ENCODE measurements at places on chromosomes 1 and 21.

- peaks cover 38% of the 10 kb centered on the region for H3K4me1 ChIP-seq
- no peaks in the 10 kb centered on the region for H3K27me3 ChIP-seq
- no peak overlapping the region for H3K4me3 ChIP-seq
- no peak overlapping the region for H3K27ac ChIP-seq
Measured at GRCh38 chr1:7301664-7301981, 469.5 kb upstream of the VAMP3 start.

GRCh38 chr1:6612641-6613360, 730 bp upstream of the PHF13 start:
- peak; percentile 84 for DNase-seq
- no peaks in the 10 kb centered on the region for H3K4me1 ChIP-seq
- H3K27me3 ChIP-seq: no peaks in the 10 kb centered on the region
- H3K27ac ChIP-seq: peak overlapping the region; percentile 99
- no peaks in the 10 kb centered on the region for H3K36me3 ChIP-seq
- peak overlapping the region; percentile 100 for H3K4me3 ChIP-seq

DNA sequence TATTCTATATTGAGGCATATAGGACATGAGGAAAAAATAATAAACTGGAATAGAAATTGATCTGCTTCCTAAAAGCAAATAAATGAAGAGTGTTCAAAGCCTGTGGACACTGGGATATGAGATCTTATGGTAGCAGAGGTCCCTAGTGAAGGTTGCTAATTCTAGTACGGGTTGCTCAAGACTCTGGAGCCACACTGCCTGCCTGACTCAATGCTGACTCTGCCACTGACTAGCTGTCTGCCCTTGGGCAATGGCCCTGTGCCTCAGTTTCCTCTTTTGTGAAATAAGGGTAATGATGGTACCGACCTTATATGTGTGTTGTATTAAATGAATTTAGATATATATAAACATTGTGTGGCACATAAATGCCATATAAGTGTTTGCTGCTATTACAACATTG, 59.0 kb upstream of the C1orf53 start:
- no peaks in the 10 kb centered on the region for H3K36me3 ChIP-seq
- H3K4me3 ChIP-seq: no peak overlapping the region
- no peaks in the 10 kb centered on the region for H3K27me3 ChIP-seq
- H3K4me1 ChIP-seq: no peaks in the 10 kb centered on the region

- peak; percentile 26 for DNase-seq
- no peak overlapping the region for H3K4me3 ChIP-seq
- no peak overlapping the region for H3K27ac ChIP-seq
- no peaks in the 10 kb centered on the region for H3K27me3 ChIP-seq
- H3K36me3 ChIP-seq: no peaks in the 10 kb centered on the region
Measured at GRCh38 chr21:31473685-31474345, 129.8 kb upstream of the TIAM1 start.

- no peaks in the 10 kb centered on the region for H3K4me1 ChIP-seq
- no peak overlapping the region for H3K27ac ChIP-seq
- H3K4me3 ChIP-seq: no peak overlapping the region
- no peaks in the 10 kb centered on the region for H3K36me3 ChIP-seq
- no peak for DNase-seq
- no peaks in the 10 kb centered on the region for H3K27me3 ChIP-seq
Measured at GRCh38 chr1:235943581-235944114, 76.9 kb upstream of the LYST start.

DNA sequence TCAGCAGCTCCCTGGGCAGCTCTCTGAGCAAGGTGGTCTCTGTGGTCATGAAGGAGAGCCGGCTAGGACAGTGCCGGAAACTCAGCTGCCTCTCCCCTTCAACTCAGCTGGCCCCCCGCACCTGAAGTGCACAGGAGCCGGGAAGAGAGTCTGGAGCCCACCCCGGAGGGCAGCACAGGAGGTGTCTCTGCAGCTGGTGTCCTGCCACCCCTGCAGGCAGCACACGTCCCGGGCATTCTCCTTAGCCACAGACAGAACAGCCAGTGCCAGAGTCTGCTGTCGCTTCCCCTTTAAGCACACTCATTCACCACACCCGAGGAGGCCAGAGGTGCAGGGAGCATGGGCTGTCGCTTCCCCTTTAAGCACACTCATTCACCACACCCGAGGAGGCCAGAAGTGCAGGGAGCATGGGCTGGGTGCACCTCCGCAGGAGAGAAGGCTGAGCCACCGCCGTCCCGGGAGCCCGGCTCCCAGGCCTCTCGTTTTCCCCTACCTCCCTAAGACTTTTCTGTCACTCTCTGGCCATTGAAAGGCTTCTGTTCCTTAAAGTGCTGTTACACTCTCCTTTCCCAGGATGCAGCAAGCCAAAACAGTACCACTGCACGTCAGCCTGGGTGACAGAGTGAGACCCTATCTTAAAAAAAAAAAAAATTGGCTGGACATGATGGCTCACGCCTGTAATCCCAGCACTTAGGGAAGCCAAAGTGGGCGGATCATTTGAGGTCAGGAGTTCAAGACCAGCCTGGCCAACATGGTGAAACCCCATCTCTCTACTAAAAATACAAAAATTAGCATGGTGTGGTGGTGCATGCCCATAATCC, 16.9 kb upstream of the SAMD11 start:
- peak; percentile 71 for DNase-seq
- no peak overlapping the region for H3K4me3 ChIP-seq
- peaks cover 14% of the 10 kb centered on the region for H3K27me3 ChIP-seq
- peaks cover 32% of the 10 kb centered on the region for H3K4me1 ChIP-seq

DNA sequence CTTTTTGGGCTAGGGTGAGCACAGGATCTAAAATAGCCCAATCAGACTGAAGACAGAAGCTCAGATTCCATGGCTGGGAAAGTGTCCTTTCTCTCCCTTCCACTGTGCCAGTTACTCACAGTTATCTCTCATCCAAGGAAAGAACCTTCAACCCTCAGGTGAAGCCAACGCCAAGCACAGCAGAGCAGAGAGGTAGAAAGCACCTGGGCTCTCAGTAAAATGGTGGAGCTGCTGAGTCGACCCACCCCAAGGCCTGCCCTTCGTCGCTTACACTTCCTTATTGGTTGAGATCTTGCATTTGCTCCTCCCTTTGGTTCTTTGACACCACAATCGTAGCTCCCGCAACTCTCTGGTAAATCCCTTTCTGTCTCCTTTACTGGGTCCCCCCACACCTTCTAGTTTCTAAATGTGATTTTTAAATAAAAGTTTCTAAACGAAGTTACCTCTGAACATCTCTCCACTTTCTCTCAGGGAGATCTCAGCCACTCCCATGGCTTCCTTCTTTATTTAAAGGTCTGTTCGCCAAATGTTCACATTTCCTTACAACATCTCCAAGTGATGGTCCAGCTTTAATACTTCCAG, 27.5 kb upstream of the SLC30A1 start:
- no peak overlapping the region for H3K27ac ChIP-seq
- no peak overlapping the region for H3K4me3 ChIP-seq
- H3K27me3 ChIP-seq: no peaks in the 10 kb centered on the region
- H3K4me1 ChIP-seq: peaks cover 4% of the 10 kb centered on the region

GRCh38 chr1:162276493-162276892, 100.2 kb downstream of the SPATA46 start:
- H3K27ac ChIP-seq: no peak overlapping the region
- H3K27me3 ChIP-seq: no peaks in the 10 kb centered on the region
- no peaks in the 10 kb centered on the region for H3K4me1 ChIP-seq
- H3K36me3 ChIP-seq: no peaks in the 10 kb centered on the region
- DNase-seq: no peak

DNA sequence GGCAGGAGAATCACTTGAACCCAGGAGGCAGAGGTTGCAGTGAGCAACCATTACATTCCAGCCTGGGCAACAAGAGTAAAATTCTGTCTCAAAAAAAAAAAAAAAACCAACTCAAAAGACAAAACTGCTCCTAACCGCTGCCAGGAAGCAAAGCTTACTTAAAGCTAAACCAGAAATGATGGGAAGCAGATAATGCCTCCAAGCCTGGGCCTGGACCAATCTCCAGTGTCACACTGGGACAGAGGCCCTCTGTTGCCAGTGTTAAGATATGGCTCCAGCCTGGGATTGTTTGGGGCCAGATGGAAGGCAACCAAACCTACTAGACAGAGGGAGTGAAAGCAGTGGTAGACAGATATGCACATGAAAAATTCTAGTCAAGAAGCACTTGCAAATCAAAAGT, 36.9 kb downstream of the NSL1 start:
- no peaks in the 10 kb centered on the region for H3K36me3 ChIP-seq
- H3K4me3 ChIP-seq: no peak overlapping the region
- H3K27me3 ChIP-seq: no peaks in the 10 kb centered on the region
- no peak overlapping the region for H3K27ac ChIP-seq
- DNase-seq: no peak

DNA sequence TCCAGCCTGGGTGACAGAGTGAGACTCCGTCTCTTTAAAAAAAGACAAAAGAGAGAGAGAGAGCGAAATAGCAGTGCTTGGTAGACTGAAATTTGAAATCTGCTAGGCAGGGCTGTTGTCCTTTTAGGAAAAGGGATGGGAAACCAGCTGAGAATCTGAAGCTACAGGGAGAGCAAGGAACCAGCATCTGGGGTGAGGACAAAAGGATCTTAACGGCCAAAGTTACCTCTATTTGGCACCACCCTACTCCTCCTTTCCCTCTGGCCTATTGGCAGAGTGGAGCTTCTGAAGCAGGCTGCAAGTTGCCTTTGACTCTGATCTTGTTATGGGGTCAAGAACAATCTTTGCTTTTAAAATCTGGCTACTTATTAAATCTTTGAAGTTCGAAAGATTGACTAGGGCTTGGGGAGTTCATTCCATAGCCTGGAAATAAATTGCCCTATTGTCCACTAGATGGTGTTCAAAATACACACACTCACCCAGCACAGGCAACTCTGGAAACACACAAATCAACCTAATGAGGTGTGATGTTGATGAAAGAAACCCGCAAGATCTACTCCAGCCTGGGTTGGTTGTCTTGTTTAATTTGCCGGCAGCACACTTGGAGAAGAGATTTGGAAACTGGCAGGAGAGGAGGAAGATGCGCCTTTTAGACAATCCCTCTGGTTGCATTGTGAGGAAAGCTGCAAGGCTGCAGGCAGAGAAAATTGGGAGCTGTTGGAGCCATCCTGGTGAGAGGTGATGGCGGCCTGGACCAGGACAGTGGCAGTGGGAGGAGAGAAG, 16.5 kb upstream of the PARP1 start:
- no peak for DNase-seq
- H3K27ac ChIP-seq: no peak overlapping the region
- H3K4me3 ChIP-seq: no peak overlapping the region
- H3K4me1 ChIP-seq: no peaks in the 10 kb centered on the region
- no peaks in the 10 kb centered on the region for H3K27me3 ChIP-seq

GRCh38 chr1:167197692-167198091, 23.0 kb upstream of the POU2F1 start:
- no peaks in the 10 kb centered on the region for H3K36me3 ChIP-seq
- DNase-seq: no peak
- no peak overlapping the region for H3K27ac ChIP-seq
- H3K4me3 ChIP-seq: no peak overlapping the region

DNA sequence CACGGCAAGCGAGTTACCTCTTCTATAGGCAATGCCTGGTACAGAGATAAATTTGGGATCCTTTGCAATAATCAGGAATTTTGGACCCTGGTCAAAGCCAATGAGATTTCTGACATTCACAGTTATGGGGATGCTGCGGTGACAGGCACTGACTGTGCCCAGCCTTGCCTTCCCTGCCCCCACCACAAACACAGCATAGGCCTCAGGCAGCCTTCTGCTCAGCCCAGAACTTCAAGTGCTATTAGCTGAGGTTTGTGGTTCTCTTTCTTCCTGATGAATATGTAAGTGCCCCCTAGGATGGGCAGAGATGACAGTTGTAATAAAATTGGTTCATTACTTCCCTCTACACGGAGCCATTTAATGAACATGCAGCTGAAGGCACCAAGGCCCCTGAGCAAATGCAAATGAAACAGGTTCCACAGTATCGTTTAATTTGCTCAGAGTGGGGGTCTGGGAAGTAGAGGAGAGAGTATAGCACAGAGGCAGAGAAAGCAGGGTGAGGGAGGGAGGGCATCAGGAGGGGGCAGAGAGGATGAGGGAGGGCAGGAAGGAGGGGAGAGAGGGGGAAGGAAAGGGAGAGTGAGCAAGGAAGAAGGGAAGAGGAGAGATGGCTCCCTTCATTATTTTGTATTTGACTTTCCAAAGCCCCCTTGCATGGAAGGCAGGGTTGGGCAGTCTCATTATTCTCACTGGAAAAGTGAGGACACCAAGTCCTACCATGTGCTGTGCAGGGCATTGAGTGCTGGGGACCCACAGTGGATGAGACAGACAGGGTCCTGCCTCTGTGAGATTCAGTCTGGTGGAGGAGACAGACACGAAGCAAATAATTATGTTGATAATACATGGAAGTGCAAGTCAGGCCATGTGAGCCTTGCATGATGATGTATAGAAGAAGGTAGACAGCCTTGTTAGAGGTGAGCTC, 513.0 kb downstream of the PTPRU start:
- peaks cover 13% of the 10 kb centered on the region for H3K27me3 ChIP-seq
- no peak for DNase-seq
- no peak overlapping the region for H3K27ac ChIP-seq

DNA sequence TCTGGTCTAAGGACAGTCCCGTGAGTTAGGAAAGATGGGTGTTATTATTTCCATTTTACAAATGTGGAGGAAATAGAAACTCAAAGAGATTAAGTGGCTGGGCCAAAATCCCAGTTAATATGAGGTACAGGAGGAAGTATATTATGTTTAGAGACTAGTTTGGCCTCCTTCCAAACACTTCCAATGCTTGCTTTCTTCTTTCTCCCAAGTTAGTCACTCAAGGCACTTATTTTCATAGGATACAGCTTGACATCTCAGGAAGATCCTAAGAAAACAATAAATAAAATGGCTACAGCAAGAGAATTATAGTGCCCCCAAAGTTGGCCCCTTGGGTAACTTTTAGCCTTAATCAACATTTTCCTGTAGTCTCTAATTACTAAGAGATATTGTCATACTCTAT, 47.5 kb upstream of the IPO9 start:
- no peak for DNase-seq
- H3K4me1 ChIP-seq: peaks cover 10% of the 10 kb centered on the region
- no peak overlapping the region for H3K27ac ChIP-seq
- peaks cover 39% of the 10 kb centered on the region for H3K36me3 ChIP-seq

- H3K36me3 ChIP-seq: no peaks in the 10 kb centered on the region
- H3K4me1 ChIP-seq: peaks cover 21% of the 10 kb centered on the region
- no peak overlapping the region for H3K27ac ChIP-seq
- no peaks in the 10 kb centered on the region for H3K27me3 ChIP-seq
- DNase-seq: no peak
Measured at GRCh38 chr1:107526524-107527198, 385.8 kb downstream of the NTNG1 start.

DNA sequence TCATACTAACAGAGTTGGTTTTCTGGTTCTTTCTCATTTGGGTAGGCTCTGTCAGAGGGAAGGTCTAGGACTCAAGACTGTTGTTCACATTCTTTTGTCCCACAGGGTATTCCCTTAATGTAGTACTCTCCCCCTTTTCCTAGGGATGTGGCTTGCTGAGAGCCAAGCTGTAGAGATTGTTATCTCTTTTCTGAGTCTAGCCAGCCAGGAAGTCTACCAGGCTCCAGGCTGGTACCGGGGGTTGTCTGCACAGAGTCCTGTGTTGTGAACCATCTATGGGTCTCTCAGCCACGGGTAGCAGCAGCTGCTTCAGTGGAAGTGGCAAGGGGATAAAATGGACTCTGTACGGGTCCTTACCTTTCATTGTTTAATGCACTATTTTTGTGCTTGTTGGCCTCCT, 226.4 kb downstream of the LBR start:
- H3K4me1 ChIP-seq: no peaks in the 10 kb centered on the region
- no peak overlapping the region for H3K27ac ChIP-seq
- no peak overlapping the region for H3K4me3 ChIP-seq
- no peaks in the 10 kb centered on the region for H3K27me3 ChIP-seq

GRCh38 chr1:201354151-201354900, 23.2 kb downstream of the TNNT2 start:
- H3K4me3 ChIP-seq: no peak overlapping the region
- no peak overlapping the region for H3K27ac ChIP-seq
- H3K27me3 ChIP-seq: no peaks in the 10 kb centered on the region
- H3K4me1 ChIP-seq: no peaks in the 10 kb centered on the region
- no peak for DNase-seq

Measured in sigmoid colon (tissue), 7 donors.